COLO829 (cell line): ENCODE measurements at places on chromosomes 7 and 10.

GRCh38 chr7:13904007-13904406 is 85.5 kb downstream of the ETV1 start:
- DNase-seq, result no peak

DNA sequence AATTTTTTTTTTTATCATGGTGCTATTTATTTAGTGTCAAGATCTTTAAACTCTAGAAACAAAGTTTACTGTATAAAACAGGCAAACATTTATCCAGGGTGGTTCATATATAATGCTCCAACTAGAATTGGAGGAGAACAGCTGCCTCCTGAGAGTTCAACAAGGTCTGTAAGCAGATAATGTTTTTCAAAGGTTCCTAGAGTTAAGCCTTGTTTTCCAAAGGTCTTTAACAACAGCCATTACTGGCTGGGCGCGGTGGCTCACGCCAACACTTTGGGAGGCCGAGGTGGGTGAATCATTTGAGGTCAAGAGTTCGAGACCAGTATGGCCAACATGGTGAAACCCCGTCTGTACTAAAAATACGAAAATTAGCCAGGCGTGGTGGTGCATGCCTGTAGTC is 316.7 kb downstream of the CCDC3 start:
- DNase-seq, result no peak

GRCh38 chr7:135235841-135236240 is 2.2 kb downstream of the STRA8 start:
- DNase-seq, result no peak

- DNase-seq, result no peak
Measured at GRCh38 chr7:22581099-22581498, 81.1 kb upstream of the STEAP1B start.

DNA sequence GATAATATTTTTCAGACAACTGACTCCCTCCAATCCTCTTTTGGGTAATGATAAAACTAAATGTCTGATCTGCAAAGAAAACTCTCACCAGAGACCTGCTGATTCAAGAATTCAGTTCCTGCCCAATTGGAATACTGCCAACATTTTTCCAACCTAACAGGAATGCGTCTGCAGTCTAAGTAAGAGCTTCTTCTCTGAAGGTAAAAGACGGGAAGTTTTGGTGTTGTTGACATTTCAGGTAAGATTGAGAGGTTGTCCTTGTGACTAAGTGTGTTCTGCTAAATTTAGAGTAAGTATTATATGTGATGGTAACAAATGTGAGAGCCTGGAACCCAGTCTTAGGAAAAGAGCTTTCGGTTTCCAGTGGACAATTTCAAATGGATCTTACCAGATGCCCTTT is 17.6 kb downstream of the IFIT5 start:
- no peak for DNase-seq

DNA sequence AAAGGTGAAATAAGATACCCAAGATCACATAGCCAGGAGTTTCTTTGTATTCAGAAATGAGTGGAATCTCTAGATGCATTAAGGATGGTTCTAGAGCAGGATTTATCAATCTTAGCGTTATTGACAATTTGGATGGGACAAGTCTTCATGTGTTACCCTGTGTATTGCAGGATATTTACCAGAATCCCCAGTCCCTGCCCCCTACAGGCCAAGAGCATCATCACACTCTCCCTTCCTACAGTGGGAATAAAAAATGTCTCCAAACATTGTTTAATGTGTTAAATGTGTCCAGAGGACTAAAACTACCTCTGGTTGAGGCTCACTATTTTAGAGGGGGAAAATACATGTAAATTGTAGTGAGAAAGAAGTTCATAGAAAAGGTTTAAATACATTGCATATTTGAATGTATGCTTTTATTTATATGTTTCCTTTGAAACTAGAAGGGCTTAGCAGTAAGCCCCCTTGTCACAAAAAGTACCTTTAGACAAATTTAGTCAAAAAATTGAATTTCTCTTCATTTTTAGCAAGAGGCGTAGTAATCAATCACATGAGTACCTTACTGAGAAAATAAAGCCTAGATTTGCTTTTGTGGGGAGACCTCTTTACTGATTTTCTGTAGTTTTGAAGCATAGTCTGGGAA is 141.2 kb downstream of the MLLT10 start:
- DNase-seq, result peak; percentile 21
